ENCODE measurements at places on chromosomes 7 and 10.

- peak; percentile 37 for DNase-seq
These were observed 66.8 kb downstream of the MKI67 start for GRCh38 chr10:128059266-128059981.

- no peak for DNase-seq
These were observed 183.5 kb downstream of the POM121L12 start for GRCh38 chr7:53218730-53219504.

- no peak for DNase-seq
These were observed 223.6 kb upstream of the KMT2E start for GRCh38 chr7:104790440-104790839.

- no peak for DNase-seq
These were observed 1662.0 kb downstream of the REEP3 start for GRCh38 chr10:65183236-65183635.

GRCh38 chr10:130891066-130891465 lies 420.5 kb downstream of the TCERG1L start:
- no peak for DNase-seq

DNA sequence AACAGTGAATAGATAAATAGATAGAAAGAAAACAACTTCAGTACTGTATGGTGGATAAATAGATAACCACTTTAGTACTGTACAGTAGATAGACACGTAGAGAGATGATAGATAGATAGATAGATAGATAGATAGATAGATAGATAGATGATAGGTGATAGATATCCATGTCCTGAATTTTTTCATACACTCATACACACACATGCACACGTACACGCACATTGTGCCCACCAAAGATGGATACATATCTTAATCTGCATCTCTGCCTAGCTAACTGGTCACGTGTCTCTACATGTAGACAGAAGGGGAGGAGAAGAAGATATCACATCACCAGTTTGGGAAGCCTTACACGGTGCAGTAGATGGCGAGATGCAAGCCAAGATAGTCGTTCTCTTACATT lies 99.2 kb downstream of the ARID5B start:
- no peak for DNase-seq

- no peak for DNase-seq
These were observed 102.9 kb downstream of the ELAPOR2 start for GRCh38 chr7:86956567-86956966.

- DNase-seq, result no peak
These were observed 138.1 kb downstream of the VTI1A start for GRCh38 chr10:112585126-112585525.

- no peak for DNase-seq
These were observed 22.7 kb upstream of the AASS start for GRCh38 chr7:122166740-122167139.

DNA sequence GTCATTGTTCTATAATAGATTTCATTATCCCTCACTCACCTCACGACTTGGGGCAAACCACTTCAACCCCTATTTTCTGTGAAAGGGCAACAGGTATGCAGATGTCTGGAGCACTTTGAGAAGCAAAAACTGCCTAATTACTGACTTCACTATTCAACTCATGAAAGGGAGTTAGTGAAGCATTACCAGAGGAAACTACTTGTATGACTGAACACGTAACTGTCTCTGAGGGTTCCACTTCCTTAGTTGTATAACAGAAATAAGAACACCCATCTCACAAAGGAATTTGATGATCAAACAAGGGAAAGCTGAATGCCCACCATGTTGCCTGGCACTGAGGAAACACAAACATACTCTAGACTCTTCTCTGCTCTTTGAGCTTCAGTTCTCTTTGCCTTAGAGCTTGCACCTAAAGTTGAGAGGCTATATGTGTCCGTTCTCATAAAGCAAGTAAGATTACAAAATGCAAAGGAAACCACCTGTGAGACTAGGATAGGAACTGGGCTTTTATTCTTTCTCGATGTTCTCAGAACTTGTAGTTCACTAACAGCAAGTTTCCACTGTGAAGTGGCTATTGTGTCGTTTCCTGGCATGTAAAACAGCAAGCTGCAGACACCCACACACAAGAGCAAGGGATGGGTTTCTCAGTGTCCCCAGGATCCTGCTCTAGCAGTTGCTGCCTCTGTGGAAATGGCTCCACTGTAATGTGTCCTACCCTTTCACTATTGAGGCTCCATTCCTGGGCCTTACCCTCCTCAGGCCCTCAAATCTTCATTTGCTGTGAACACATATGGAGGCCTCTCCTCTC lies 2.6 kb downstream of the TMEM243 start:
- peak; percentile 45 for DNase-seq

- DNase-seq, result no peak
These were observed 27.6 kb downstream of the ANKRD7 start for GRCh38 chr7:118252087-118252486.

GRCh38 chr10:32005050-32005449 lies 51.2 kb downstream of the KIF5B start:
- peak; percentile 41 for DNase-seq

GRCh38 chr10:128047351-128047750 lies 78.9 kb downstream of the MKI67 start:
- DNase-seq, result peak; percentile 96

DNA sequence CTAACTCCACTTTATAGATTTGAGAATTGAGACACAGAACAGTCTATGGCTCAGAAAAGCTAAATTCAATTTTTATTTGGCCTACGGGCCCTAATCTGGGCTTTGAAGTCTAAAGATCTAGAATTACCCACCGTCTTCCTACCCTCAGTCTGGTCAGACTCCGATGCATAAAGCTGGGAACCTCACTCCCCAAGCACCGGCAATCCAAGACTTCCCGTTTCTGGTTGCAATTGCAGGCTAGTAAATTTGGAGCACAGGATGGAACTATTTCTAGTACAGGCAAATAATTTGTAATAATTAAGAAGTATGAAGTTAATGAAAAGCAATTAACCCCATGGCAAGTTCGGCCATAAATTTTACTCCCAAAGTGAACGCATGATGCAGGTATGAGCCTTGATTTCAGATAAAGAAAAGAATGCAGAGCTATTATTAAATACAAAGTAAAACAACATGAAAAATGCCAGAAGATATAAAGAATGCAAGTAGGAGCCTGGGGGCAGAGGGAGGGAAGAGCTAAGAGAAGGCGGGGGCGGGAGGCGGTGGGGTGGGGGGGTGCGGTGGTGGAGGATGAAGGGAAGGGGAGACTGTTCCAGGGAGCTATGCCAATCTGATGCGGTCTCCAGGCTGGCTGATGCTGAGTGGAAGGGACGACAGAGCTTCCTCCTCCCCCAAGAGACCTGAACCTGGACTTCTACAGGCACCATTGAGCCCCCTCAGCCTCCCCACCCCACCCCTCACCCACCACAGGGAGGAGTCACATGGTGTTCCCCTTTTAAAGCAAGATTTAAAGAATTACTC lies 45.1 kb downstream of the BPGM start:
- no peak for DNase-seq

DNA sequence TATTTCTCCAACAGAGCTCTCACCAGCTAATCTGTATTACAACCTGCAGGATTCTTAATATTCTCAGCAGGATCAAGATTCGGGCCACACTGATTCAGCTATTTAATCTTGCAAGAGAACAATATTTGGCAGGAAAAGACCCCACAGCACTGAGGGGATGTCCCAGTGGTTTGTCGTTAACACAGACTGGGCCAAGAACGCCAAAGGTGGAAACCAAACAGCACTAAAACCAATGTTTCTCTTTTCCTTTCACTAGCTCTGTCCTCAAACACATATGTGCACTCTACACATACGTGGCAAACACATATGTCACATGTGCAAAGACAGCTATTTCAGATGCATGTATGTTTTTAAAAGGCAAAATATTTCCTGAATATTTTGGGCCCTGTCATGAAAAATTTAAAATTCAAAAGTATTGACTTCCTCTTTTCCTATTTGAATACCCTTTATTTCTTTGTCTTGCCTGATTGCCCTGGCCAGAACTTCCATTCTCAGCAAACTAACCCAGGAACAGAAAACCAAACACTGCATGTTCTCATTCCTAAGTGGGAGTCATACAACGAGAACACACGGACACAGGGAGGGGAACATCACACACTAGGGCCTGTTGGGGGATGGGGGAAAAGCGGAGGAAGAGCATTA lies 51.7 kb upstream of the NEBL start:
- DNase-seq, result no peak

GRCh38 chr7:3733541-3734140 lies 432.6 kb downstream of the SDK1 start:
- DNase-seq, result no peak

DNA sequence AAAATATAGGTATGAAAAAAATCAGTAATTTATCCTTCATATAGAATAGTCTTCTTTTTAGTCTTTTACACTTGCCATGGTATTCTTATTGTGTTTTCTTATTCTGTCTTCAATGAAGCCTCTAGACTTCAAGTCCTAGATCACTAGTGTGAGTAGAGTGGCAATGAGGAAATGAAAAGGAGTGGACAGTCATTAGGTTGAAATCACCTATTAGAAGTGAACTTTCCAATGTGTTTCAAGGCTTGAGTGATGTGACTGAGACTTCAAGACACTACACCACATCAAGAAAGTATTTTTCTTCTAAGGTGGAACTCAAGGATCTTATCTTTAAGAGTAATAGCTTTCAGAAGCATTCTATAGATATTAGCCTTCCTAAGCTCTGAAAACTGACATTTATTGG lies 357.8 kb upstream of the MBL2 start:
- no peak for DNase-seq

DNA sequence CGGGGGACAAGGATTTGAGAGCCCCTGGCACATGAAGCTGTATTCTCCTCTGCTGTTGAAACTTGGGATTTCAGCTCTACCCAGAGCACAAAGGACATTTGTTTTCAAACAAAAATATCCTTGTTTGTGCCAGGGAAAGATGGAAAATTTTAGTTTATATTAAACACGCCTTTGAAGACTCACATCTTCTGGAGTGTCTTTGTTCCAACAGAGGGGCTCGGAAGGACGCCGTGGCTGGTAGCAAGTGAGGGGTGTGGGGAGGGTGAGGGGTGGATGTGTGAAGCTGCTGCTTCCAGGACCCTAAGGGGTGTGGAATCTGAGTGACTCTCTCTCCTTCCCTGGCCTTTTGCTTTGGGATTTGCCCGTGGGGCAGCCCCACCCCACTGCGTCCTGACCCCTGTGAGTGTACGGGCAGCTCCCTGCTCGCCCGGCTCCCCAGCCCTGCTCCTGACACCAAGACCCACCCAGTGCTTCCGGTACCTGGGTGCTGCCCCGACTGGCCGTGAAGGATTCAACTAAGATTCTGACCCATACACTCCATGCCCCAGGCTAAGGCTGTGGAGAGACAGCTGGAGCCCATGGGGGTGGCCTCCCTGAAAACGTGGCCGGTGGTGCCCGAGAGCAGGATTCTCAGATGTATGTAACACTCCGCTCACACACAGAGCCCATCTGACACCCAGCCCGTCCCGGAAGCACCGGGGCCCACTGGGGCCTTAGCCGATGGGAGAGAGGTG lies 59.6 kb downstream of the ZRANB1 start:
- no peak for DNase-seq

DNA sequence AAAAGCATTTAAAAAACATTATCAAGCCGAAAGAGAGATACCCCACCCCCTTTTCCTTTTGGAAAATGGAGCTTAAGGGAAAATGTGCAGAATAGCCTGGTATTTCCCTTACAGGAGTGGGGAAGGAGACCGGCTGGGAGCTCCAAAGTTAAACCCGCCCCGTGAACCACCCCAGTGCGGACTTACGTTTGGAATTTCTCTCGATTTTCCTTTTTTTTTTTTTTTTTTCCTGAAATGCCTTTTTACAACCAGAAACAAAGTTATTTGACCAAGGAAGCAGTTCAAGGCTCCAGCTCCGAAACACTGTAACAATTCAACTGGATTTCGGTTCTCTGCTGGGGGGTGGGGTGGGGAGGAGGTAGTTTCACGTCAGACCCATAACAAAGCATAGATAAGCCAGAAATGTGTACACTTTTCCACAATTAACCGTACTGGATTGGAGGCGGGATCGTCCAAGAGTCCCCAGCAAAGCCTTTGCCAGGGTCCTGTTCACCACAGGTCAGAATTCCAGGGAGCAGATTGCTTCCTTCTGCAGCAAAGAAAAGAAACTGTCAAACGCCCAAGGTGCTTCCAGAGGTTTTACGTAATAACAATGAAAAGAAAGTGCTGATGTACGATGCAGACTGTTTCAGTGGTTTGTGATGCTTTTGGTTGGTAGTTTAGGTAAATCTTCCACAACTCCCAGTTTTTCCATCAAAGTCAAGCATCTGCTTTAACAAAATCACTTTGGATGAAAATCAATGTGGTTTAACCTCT lies 6.7 kb downstream of the SKIDA1 start:
- no peak for DNase-seq

DNA sequence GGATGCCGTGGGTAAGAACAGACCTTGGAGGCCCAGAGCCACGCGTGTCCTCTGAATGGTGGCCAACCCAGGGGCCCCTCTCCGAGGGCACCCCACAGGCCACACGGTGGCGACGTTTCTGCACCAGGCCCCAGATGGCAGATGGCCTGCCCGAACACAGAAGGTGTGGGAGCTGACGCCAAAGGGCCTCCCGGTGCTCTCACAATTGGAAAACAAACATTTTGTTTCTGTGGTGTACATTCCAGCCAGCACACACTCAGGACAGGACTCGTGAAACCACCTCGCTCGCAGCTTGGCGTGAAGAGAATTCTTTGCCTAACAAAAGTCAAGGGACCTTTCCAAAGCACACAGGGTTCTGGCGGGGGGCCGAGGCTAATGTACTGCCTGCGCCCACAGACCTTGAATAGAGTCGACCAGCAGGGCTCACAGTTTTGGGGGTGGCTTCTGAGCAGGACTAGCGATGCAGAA lies 112.1 kb downstream of the FAM53B start:
- peak; percentile 38 for DNase-seq

GRCh38 chr10:123011987-123012386 lies 3.2 kb downstream of the ACADSB start:
- DNase-seq, result no peak

GRCh38 chr10:84842593-84842992 lies 514.2 kb downstream of the CCSER2 start:
- no peak for DNase-seq

GRCh38 chr10:73995035-73995358 lies 2.9 kb upstream of the VCL start:
- DNase-seq, result no peak

GRCh38 chr7:11471255-11471654 lies 360.7 kb downstream of the THSD7A start:
- DNase-seq, result no peak

GRCh38 chr10:63213489-63213888 lies 80.4 kb downstream of the NRBF2 start:
- no peak for DNase-seq

- no peak for DNase-seq
These were observed 138.1 kb upstream of the BTBD16 start for GRCh38 chr10:122132882-122133565.

DNA sequence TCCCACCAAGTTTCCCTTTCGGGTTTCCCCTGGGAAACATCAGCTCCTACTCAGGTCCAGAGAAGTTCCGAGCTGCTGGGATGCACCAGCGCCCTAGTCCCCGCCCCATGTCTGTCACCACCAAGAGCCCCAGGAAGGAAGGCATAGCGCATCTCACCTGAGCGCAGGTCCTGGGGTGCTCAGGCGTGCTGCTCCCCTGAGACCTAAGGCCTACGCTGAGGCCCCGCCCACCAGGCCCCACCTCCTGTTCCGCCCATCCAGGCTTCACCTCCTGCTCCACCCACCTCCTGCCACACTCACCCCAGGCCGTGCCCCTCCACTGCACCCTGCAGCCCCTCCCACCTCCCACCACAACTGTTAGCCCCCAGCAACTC lies 1.2 kb upstream of the TFR2 start:
- DNase-seq, result no peak
